ENCODE measurements at places on chromosomes 6 and 20. TPM values are rescaled to one million over a fixed set of nuclear protein-coding genes. Genes with fewer than 3 reads are reported as not detected.
A peak's percentile ranks its signal among the peaks of the same experiment; 100 is the strongest.

DNA sequence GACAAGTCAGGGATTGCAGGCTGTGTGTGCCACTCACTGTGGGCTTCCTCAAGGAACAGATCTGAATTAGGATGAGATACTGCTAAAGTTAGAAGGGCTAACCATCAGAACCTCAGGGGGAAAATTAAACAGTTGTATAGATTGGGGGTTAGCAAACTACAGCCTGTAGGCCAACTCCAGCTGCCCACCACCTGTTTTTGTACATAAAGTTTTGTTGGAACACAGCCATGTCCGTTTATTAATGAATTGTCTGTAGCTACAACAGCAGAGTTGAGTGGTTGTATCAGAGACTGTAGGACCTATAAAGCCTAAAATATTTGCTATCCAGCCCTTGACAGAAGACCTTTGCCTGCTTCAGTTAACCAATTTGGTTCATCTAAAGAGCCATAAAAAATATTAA lies 127.2 kb upstream of the ECI2 start:
- no peak overlapping the region for H3K27ac ChIP-seq
- H3K36me3 ChIP-seq = no peaks in the 10 kb centered on the region
- DNase-seq = no peak
- H3K4me3 ChIP-seq = no peak overlapping the region

GRCh38 chr6:150072201-150072600 lies 3.3 kb upstream of the ULBP3 start:
- H3K4me3 ChIP-seq = no peak overlapping the region
- no peaks in the 10 kb centered on the region for H3K36me3 ChIP-seq
- peak; percentile 40 for DNase-seq
- peaks cover 14% of the 10 kb centered on the region for H3K4me1 ChIP-seq
- H3K27ac ChIP-seq = no peak overlapping the region

The GGTLC1 gene
- total RNA-seq = not detected

DNA sequence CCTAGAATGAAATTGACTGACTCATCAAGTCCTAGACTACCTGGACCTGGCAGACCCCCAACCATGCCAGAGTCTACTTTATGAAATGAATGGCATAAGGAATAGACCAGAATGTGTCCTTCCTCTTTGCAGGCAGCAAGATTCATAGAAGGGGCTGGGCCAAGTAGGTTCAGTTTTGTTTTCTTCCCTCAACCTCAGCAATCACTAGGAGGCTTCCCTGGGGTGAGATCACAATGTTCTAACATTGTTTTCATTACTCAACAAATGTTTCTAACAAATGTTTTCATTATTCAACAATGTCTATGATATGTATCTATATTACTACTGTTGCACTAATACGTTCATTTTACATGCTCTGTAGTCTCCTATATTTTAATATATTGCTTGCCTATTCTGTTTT lies 8.4 kb upstream of the FAM162B start:
- H3K4me1 ChIP-seq = no peaks in the 10 kb centered on the region
- H3K4me3 ChIP-seq = no peak overlapping the region
- no peak for DNase-seq
- H3K27ac ChIP-seq = no peak overlapping the region
- H3K27me3 ChIP-seq = peaks cover 28% of the 10 kb centered on the region
- H3K36me3 ChIP-seq = no peaks in the 10 kb centered on the region

GRCh38 chr6:48016020-48016755 lies 94.8 kb downstream of the PTCHD4 start:
- H3K27ac ChIP-seq = no peak overlapping the region
- no peak for DNase-seq
- H3K4me3 ChIP-seq = no peak overlapping the region

GRCh38 chr20:13278812-13279570 lies 57.9 kb downstream of the ISM1 start:
- H3K4me1 ChIP-seq = no peaks in the 10 kb centered on the region
- DNase-seq = no peak
- no peaks in the 10 kb centered on the region for H3K36me3 ChIP-seq
- H3K27me3 ChIP-seq = no peaks in the 10 kb centered on the region

DNA sequence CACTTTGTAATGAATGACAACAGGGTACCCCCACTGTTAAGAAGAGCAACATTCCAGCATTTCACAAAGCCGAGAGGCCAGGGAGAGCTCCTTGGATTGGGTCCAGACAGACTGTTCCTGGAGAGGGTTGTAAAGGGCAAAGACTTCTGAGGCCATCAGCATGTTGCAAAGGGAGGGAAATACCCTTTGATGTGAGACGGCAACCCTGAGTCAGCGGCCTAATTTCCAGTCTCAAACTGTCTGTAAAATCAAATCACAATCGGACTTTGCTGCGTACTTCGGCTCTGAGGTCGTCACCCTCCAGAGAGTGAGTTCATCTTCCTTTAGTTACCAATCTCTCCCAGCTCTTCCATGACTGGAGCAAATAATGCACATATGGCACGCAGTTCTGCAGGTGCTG lies 101.0 kb upstream of the DTNBP1 start:
- H3K36me3 ChIP-seq = no peaks in the 10 kb centered on the region
- H3K4me1 ChIP-seq = no peaks in the 10 kb centered on the region
- peaks cover 6% of the 10 kb centered on the region for H3K27me3 ChIP-seq
- DNase-seq = no peak

DNA sequence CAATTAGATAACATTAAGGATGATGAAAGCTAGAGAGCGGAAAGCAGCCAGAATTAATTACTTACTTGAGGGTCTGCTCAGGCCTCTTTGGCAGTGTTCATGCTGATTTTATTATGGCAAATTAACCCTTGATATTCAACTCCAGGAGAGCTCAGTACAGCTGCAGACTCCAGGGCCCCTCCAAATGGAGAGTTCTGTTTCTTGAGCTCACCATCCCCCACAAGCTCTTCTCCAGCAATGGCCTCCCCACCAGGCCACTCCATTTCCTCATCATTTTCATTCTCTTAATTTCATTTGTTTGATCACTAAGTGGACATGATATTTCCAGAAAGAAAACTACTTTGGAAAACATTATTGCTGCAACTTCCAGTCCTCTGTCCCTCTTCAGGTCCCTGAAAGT lies 513.3 kb upstream of the NOX3 start:
- no peaks in the 10 kb centered on the region for H3K27me3 ChIP-seq
- H3K27ac ChIP-seq = no peak overlapping the region
- H3K4me3 ChIP-seq = no peak overlapping the region
- DNase-seq = no peak
- H3K4me1 ChIP-seq = peaks cover 14% of the 10 kb centered on the region

- H3K4me3 ChIP-seq = no peak overlapping the region
- peaks cover 64% of the 10 kb centered on the region for H3K36me3 ChIP-seq
- no peaks in the 10 kb centered on the region for H3K27me3 ChIP-seq
- DNase-seq = no peak
These were observed 170.9 kb downstream of the HIVEP2 start for GRCh38 chr6:142773859-142774648.

The HINT3 gene
- 9.3 TPM for total RNA-seq

- peaks cover 28% of the 10 kb centered on the region for H3K4me1 ChIP-seq
- H3K27me3 ChIP-seq = no peaks in the 10 kb centered on the region
- peaks cover 18% of the 10 kb centered on the region for H3K36me3 ChIP-seq
- no peak overlapping the region for H3K4me3 ChIP-seq
- H3K27ac ChIP-seq = peak overlapping the region; percentile 4
These were observed 6.5 kb downstream of the BTN2A2 start for GRCh38 chr6:26389349-26389894.
